EH (cell line): ENCODE measurements at places on chromosomes 1 and 21.

- no peak for DNase-seq
Observed at GRCh38 chr1:66777831-66778230, 23.2 kb downstream of the INSL5 start.

DNA sequence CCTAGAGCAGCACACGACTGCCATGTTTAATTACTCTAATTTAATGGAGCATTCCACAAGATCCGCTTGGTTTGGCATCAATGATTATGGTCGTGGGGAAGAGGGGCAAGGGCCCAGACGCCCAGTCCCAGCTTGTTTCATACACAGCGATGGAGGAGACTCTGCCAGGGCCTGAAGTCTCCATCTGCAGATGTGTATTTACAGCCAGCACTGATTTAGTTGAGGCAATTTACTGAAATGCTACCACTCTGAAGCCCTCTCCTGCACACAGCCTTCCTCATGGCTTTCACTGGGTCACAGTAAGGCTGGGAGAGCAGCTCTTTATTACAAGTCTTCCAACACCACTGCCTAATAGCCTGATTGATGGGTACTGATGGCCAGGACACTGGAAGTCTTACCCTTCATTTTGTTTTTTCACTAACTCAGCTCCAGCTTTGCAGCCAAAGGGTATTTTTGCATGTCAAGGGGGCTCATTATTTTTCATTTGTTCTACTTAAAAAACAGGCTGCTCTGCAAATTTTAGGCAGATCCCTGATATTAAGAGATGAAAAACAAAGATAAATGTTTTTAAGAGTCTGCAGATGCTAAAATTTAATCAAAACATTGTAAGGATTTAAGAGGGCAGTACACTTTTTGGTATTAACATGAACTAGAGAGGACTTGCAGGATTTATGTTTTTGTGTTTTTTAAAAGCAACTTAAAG, 236.3 kb downstream of the SIPA1L2 start:
- no peak for DNase-seq

GRCh38 chr1:189787201-189787600, 690.5 kb downstream of the BRINP3 start:
- DNase-seq = no peak

DNA sequence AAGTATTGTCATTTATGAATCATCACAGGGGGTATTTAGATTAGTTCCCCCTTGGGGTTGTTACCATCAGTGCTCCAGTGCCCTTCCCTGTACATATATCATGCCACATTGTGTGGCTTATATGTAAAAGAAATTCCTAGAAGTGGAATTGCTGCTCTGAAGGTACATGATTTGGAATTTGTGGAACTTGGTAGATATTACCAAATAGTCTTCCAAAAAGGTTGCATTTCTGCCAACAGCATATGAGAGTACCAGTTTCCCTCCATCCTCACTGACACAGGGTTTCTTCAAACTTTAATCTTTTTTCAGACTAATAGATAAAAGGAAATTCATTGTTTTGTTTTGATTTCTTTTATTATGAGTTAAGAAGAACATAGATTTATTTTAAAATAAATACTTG, 41.3 kb downstream of the AKNAD1 start:
- peak; percentile 2 for DNase-seq

- no peak for DNase-seq
Observed at GRCh38 chr1:57722285-57722978, 298.6 kb upstream of the DAB1 start.

DNA sequence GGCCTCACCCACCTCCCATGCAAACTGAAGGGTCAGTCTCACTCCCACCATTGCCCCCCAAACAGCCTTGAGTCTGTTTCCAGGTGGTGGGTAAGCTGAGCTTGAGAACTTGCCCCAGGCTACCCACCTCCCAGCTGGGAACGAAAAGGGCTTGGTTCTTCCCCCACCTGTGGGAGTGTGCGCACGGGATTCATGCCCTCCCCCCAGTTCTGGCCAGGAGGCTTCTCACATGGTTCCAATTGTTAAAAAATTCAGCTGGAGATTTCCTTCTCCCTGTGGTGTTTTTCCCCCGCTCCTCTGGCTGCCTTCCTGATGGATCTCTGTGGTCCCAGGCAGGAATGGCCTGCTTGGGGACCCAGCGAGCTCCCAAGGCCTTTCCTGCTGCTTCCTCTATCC, 81.8 kb upstream of the C21orf91 start:
- no peak for DNase-seq

GRCh38 chr1:177219554-177220458, 49.0 kb downstream of the BRINP2 start:
- DNase-seq = no peak
